OCI-M1 (cell line): ENCODE measurements at places on chromosomes 4 and X.

GRCh38 chr4:119240568-119240967 is 28.1 kb downstream of the USP53 start:
- no peak for DNase-seq

DNA sequence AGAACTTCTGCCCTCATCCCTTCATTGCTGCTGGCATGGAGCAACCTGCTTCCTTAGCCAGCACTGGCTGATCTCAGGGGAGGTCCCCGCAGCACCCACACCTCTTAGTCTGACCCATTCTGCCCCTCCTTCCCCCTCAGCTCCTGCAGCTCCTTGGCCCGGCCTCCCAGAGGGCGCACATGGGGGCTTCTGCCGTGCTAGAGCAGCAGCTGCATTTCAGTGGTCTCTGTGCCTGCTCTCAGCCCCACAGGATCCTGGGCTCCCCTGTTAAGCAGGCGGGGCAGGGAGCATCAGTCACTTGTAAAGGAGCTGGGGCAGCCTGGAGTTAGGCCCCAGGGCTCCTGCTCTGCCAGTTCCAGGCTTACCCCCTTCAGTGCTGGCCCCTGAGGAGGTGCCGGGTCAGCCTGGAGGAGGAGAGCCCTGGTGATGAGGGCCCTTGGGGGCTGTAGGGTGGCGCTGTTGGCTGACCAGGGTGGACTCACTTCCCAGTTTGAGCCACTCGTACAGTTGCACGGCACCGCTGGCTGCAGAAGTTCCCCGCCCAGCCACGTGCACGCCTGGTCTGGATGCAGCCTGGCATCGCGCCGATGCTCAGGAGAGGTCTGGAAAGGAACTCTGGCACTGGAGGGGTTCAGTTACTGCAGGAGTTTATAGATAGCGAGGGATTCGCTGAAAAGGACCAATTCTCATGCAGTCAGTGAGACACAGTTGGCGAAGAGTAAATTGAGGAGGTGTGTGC is 85.1 kb upstream of the PSAPL1 start:
- no peak for DNase-seq

DNA sequence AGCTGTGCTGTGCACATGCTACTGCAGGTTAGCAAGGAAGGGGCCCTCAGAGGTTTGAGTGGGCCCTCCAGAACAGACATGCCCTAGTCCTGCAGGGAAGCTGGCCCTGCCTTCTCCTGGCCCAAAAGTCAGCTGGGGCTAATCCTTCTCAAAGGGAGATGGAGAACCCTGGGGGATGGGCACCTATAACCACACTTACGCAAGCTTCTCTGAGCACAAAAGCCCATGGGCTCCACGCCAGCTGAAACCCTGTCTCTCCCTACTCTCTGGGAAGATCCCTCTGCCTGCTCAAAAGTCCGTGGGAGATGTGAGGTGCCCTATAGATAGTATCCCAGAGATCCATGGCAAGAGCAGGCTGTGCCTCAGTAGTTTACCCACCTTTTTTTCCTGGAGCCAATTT is 58.9 kb upstream of the DKK2 start:
- no peak for DNase-seq

DNA sequence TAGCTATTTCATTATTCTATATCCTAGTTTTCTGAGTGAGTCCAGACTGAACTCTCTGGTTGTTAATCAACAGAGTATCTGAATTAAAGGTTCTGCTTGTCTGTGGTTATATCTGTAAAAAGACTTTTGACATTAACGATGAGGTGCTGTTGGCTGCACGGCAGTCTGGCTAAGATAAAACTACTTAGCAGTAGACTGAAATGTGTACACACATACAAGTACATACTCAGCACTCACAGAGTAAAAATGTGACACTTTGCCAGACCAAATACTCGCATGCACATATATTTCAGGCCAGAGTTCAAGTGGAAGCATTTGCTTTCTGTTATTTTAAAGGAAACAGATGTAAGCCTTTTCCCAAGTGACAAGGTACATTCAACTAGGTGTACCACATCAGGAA is 80.5 kb downstream of the PRDM5 start:
- DNase-seq, result peak; percentile 10

- no peak for DNase-seq
Measured at GRCh38 chr4:88528861-88529260, 5.3 kb upstream of the PYURF start.

DNA sequence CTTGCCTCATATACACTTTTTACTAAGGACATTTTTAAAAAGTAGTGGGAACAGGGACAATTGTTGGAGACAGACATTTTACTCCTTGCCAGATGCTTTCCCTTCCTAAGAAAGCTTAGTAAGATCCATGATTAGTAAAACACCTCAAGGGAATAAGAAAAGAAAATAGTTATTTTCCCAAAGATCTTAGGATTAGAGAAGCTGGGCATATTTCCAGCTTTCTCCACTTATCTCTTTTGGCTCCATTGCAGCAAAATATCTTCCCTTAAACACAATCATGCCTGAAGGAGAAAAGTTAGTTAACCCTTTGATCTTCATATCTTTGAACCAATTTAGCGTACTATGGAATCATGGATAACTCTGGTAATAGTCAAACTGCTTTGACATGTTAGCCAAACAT is 257.9 kb downstream of the PCDH18 start:
- no peak for DNase-seq

DNA sequence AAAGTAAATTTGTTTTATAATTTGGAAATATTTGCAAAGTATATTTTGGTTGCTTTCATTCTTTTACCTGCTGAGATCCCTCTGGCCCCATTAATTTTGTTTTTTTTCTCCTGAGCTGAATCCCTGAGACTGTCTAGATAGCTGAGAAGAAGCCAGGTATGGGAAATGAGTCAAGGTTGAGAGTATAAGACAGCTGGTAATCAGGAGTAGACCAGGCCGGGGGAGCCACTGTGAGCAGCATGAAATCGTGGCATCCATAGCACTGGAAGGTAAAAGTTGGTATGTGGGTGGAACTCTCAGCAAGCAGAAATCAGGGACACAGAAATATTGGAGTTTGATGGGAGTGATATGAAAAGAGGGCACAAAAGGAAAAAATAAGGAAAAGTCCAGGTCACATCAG is 164.5 kb downstream of the FHIP1A start:
- DNase-seq, result no peak

DNA sequence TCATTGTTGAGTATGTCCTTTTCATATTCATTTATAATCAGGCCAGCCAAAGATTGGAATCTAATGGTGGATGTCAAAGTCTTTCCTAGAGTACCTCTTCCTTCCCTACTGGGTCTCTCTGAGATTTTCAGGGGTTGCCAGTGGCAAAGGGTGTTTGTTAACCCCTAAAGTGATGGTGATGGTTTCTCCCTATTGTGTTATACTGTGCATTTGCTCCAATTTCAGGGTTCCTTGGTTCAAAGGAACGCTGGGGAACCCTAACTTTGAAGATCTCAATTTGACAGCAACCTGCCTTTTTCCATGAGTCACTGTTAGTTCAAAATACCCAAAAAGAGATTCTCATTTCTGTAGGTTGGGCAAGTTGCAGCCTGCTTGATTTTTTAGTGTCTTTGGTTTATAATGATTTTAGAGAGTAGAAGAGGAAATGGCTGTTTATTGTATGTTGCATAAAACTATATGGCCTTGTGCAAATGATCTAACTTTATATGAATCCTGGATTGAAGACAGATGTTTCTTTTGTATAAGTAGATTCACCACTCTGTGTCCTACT is 23.0 kb downstream of the GAB1 start:
- DNase-seq, result peak; percentile 50

DNA sequence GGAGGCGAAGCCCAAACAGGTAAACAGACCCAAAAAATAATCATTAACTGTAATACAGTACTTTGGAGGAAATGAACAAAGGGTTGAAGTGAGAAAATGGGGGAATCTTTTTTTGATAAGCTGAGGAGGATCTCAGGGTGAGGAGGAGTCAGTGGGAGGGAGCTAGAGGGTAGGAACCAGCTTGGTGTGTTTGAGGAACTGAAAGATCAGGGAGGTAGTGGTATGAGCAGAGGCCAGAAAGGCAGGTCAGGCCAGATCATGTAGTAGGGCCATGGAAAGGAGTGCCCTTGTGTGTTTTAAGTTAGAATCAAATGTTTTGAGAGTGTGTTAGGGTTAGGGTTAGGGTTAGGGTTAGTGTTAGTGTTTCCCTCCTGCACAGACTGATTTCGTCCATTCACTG is 48.8 kb downstream of the PPP2R2C start:
- no peak for DNase-seq

DNA sequence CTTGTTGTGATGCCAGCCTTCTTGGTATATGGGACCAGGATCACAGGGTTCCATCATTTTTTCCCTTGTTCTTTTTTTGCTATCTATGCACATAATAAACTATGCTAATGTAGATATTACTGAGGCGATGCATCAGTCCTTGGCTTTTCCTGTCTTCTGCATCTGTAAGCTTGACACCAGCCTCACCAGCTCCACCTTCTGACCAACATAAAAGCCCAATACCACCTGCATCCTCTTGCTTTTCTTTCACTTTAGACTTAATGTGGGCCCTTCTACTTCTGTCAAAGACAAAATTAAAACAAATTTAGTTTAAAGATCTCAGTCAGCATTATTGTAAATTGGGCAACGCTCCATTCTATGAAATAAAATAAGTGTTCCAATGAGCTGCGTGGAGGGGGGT is 1718.8 kb upstream of the PCDH10 start:
- DNase-seq, result peak; percentile 61

DNA sequence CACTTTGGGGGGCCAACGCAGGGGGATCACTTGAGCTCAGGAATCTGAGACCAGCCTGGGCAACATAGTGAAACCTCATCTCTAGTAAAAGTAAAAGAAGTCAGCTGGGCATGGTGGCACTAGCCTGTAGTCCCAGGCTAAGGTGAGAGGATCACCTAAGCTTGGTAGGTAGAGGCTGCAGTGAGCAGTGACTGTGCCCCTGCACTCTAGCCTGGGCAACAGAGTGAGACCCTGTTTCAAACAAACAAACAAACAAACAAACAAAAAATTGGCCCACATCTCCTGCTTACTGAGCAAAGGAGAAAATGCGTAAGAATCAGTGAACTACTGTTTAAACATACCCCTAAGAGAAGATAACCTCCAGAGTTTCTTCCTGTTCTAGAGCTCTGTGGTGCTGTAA is 85.3 kb downstream of the FRYL start:
- DNase-seq, result no peak

DNA sequence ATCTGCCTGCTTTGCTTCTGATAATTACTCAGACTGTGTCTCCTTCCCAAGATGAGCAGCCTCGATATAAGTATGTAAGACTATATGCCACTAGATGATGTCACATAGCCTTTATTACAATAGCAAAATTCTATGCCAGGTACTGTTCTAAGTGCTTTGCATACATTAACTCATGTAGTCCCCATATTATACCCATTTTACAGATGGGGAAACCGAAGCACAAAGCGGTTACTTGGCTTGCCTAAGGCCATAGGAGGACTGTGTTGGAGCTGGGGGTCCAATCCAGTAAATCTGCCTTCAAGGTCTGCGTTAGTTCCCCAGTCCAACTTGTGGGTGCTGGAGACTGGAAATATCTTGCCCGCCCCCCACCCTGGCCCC is 826 bp upstream of the SCML1 start:
- DNase-seq, result no peak

GRCh38 chr4:160034501-160034900 is 931.6 kb downstream of the RAPGEF2 start:
- DNase-seq, result no peak

GRCh38 chrX:149829751-149830191 is 48.0 kb downstream of the MAGEA9 start:
- DNase-seq, result no peak

GRCh38 chrX:150544835-150545770 is 23.3 kb upstream of the MTM1 start:
- DNase-seq, result no peak

DNA sequence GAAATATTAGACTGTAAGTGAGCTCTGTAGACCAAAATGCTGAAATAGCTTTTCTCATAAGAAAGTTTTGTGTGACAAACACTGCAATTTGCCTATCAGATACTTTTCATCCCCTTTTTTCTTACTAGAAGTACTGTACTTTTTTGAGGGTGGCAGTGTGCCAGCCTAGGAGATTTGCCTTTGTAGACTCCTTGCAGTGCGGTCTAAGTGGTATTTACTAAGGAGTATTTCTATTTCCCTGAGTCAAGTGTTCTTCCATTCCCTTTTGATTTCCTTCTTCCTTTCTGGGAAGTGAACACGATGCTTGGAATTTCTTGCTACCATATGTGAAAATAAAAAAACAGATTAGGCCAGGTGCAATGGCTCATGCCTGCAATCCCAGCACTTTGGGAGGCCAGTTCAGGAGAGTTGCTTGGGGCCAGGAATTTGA is 34.6 kb downstream of the PDLIM5 start:
- DNase-seq, result no peak

DNA sequence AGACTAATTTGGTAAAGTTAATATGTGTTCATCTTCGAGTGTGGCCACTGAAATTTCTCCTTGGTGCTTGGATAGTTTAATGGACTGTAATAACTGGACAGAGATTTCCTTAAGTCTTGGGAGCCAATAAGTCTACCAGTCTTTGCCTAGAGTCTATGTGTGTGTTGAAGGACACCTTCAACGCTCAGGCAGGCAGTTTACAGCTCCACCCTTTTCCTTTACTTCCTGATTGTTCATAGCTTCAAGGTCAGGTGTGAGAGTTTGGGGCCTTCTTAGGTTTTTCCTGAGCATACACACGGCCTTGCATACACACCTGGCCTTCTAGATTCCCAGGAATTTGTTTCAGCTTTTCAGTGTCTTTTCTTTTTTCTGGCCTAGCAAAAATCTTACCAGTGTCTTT is 355.3 kb upstream of the AMOT start:
- DNase-seq, result no peak

DNA sequence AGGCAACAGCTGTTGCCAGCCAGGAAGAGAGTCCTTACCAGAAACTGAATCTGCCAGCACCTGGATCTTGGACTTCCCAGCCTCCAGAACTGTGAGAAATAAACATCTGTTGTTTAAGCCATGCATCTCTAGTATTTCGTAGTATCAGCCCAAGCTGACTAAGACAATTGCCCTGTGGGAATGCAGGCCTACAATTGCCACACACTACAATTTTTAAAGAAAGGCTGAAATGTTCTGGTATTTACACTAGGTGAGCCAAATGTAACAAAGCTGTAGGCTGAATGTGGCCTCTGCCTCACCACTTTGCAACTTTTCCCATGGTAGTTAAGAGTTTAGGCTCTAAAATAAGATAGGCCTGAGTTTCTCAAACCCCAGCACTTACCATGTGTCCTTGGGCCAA is 59.1 kb downstream of the SPATA18 start:
- no peak for DNase-seq

DNA sequence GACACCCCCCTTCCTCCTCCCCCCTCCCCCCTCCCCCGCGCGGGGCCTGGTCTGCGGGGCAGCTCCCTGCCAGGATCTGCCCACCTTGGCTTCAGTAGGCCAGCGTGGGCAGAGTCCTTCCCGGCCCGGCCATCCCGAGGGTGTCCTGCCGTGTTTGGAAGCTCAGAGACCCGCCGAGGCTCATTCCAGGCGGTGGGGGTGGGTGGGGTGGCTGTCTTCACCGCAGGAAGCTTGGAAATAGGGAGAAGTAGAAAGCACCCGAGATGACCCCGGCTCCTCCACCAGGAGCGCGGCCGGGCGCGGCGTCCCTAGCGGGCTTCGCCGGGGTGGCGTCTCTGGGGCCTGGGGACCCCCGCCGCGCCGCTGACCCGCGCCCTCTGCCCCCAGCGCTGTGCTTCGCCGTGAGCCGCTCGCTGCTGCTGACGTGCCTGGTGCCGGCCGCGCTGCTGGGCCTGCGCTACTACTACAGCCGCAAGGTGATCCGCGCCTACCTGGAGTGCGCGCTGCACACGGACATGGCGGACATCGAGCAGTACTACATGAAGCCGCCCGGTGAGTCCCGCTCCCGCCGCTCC is 1.6 kb downstream of the NAT8L start:
- DNase-seq, result no peak

GRCh38 chrX:37976153-37976552 is 30.2 kb upstream of the SYTL5 start:
- peak; percentile 9 for DNase-seq
